ENCODE measurements at places on chromosomes 2 and 18. TPM values are rescaled to one million over a fixed set of nuclear protein-coding genes. Genes with fewer than 3 reads are reported as not detected.
A peak's percentile ranks its signal among the peaks of the same experiment; 100 is the strongest.

GALNT13 gene
- total RNA-seq: 0.05 TPM

CDH7 gene
- total RNA-seq: not detected

DLX2 gene
- 4.2 TPM for total RNA-seq

PSMA8 gene
- 0.15 TPM for total RNA-seq

DOK6 gene
- 0.52 TPM for total RNA-seq

L3MBTL4 gene
- 0.05 TPM for total RNA-seq

CRIM1 gene
- total RNA-seq: 98.2 TPM

STRADB gene
- 41.1 TPM for total RNA-seq

DNA sequence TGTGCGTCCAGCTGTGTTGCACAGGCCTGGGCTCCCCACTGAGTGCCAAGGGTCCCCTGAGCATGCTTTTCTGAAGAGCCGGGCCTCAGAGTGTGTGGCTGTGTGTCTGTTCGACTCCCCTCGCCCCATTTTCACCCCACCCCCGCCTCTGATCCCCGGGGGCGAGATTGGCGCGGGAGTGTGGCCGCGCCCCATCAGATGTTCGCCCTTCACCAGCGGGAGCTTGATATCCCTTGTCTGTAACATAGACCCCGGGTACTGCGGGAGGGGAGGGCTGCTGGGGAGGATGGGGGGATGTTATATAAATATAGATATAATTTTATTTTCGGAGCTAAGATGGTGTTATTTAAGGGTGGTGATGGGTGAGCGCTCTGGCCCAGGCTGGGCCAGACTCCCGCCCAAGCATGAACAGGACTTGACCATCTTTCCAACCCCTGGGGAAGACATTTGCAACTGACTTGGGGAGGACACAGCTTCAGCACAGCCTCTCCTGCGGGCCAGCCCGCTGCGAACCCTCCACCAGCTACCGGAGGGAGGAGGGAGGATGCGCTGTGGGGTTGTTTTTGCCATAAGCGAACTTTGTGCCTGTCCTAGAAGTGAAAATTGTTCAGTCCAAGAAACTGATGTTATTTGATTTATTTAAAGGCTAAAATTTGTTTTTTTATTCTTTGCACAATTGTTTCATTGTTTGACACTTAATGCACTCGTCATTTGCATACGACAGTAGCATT is 1.5 kb downstream of the RHOB start:
- DNase-seq: peak; percentile 49

DNA sequence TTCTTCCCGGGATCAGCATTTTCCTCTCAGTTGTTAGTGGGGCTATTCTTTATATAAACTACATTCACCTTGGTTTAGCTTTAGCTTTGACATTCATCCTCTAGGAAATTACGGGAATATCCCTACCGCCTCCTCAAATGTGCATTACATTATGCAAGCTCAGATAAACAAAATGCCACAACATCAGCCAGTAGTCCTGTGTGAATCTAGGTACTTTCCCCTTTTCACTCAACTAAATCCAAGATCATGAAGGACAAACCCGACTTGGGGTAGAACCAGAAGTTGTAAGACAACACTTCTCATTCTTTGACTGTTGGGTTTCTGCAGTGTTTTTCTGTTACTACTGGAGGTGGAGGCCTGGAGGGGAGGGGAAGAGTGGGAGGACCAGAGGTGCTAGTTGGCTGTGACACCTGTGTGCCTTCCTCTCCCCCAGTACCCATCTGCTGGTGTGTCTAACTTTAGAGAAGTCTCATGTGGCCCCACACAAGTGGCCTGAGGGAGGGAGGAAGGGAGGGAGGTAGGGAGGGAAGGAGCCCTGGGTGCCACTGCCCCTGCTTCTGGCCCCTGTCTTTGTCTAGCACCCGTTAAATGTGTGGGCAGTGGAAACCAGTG is 84.8 kb upstream of the BCL2L11 start:
- no peak for DNase-seq

GRCh38 chr2:230650585-230651137 is 62.0 kb upstream of the CAB39 start:
- DNase-seq: peak; percentile 59

GRCh38 chr2:46275995-46276394 is 21.2 kb upstream of the EPAS1 start:
- no peak for DNase-seq

DNA sequence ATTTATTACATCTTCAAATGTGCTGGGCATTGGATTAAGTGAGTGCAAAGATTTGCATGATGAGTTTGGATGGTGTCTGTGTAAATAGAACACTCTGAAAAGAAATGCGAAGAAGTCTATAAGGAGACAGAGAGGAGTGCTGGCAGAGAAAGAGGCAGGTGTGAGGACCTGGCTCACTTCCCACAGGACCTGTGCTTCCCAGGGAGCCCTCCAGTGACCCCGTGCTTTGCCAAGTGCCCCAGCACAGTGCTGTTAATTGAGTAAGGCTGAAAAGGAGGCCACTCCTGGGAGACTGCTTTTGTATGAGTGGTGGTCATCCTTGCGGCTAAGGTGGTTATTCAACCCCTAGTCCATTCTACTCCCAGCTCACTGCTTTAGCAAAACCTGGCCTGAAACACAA is 230.8 kb downstream of the OSR1 start:
- no peak for DNase-seq

- no peak for DNase-seq
Observed at GRCh38 chr18:31325051-31325450, 7.1 kb downstream of the DSG1 start.

- DNase-seq: peak; percentile 13
Observed at GRCh38 chr2:107529146-107529545, 297.5 kb upstream of the RGPD4 start.

DNA sequence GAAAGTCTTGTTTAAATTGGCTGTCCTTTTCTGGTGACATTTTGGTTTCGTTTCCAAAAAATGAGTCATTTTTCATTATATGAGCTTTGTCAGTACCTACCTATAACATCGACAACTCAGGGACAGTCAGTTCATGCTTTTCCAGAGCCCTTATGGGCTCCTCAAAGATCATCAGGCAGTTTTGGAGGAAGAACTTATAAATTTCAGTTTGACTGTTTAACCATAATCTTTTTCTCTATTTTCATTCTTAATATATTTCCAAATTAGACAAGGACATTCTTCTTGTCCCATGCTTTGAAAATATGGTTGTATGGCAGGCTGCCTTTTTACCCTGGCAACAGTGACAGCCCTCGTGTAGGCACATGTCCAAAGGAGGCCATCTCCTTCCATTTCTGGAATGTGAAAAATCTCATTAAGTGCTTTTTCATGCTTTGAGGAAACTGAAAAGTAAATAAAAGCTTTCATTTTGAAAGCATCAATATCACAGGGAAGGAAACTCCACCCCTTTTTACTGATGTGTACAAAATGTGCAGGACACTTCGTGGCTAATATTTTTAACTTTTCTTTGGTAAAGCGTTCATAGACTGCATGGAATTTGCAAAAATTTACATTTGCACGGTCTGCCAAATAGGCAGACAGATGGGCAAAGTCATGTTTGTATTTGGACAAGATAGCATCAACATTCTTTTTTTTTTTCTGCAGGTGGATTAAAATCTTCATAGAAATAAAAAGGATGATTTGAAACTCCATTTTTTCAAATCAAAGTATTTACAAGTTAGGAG is 7.2 kb upstream of the PROC start:
- peak; percentile 85 for DNase-seq

- no peak for DNase-seq
Observed at GRCh38 chr2:70460333-70460732, 93.3 kb downstream of the TGFA start.

- peak; percentile 64 for DNase-seq
Observed at GRCh38 chr2:240840435-240841060, 20.5 kb upstream of the KIF1A start.

DNA sequence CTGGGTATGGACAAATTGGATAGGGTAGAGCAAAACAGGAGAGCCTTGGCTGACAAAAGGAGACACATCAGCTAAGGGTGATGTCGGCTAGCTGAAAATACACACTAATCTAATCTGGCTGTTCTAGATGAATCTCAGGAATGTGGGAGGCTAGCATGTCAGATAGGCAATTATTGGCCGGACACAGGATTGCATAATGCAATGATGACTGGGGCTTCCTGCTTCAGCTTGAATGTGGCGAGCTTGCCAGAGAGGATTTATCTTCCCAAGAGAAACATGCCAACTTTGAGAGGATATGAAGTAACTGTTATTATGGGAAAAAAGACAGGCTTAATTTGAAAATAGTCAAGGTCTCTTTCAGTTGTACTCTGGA is 102.4 kb downstream of the TRIB2 start:
- peak; percentile 96 for DNase-seq

DNA sequence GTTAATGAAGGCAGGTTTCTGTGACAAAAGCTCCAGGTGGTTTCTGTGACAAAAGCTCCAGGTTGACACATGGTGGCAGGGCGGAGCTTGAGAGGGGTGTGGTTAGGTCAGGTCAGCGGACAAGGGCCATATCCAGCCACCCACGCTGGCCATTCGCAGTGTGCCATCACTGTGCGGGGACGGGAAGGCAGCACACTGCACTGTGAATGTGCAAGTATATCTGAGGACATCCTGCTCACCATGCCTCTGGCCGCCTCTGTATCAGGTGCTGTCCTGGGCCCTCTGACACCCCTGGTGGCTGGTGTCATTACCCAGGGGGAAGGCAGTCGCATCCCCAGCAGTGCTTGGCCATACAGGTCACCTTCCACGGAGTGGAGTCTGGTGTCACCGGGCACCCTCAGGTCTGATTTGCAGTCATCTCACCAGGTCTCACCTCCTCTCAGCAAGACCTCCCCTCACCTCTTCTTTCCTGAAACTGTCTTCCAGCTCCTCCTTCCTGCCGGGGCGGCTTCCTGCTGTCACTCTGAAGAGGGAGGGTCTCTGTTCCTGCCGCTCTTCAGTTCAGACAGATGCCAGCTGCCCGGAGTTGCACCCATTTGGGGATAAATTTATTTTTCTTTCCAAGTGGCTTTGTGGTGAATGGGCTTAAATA is 34.9 kb downstream of the CTIF start:
- DNase-seq: no peak

DNA sequence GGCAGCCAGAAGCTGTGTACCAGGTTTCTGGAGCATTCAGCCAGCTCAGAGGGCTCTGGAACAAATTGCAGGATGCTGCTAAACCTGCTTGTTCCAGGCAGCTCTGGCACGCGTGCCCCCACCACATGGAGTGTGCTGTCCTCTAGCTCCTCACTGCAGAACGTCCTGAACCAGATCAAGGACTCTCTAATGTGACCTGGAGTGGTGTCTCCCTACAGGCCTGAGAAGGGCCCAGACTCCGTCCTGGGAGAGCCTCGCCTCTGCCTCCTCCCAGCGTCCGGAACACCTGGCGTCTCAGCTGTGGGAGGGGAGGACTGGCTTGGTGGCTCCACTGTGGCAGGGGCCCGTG is 115.6 kb upstream of the GPC1 start:
- DNase-seq: no peak

- no peak for DNase-seq
Observed at GRCh38 chr2:10811517-10811916, 1.1 kb downstream of the PDIA6 start.

DNA sequence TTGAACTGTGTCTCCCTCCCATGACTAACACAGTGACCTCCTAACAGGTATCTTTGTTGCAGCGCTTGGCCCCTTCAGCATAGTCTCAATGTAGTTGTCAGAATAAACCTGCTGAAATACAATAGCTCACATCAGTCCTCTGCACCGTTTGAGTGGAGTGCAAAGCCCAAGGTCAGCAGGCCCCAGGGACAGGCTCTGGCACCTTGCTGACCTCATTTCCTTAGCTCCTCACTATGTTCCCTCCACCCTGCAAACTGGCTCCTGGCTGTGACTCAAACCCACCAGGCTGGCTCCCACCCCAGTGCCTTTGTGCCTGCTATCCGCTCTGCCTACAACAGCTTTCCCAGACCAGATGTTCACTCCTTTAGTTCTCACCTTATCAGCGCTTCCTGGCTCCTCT is 146.7 kb downstream of the LRATD1 start:
- no peak for DNase-seq

GRCh38 chr2:117917223-117917917 is 96.5 kb downstream of the CCDC93 start:
- DNase-seq: no peak
